ENCODE measurements at places on chromosomes 11 and 22. TPM values are rescaled to one million over a fixed set of nuclear protein-coding genes. Genes with fewer than 3 reads are reported as not detected.
A peak's percentile ranks its signal among the peaks of the same experiment; 100 is the strongest.

DNA sequence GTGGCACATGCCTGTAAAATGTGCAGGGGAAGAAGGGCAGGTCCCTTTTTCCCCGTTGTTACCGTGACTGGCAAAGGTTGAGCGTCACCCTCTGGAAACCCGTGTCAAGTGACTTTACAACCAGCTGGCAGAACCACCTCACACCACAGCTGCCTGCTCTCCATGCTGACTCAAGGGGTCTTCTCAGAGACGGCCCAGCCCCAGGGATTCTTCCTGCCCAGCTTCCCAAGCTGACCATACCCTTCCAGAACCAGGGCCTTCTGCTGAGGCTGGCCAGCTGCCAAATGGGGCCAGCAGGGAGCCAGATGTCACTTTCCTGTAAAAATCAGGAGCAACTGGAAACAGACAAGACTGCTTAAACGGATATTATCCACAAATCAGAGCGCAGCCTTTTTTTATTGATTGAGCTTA is 6.3 kb downstream of the PC start:
- H3K4me3 ChIP-seq = no peak overlapping the region
- H3K36me3 ChIP-seq = no peaks in the 10 kb centered on the region
- no peaks in the 10 kb centered on the region for H3K27me3 ChIP-seq
- no peaks in the 10 kb centered on the region for H3K4me1 ChIP-seq
- no peak for DNase-seq
- no peak overlapping the region for H3K27ac ChIP-seq

GRCh38 chr22:23715806-23716375 is 25.1 kb downstream of the RGL4 start:
- H3K36me3 ChIP-seq = peaks cover 9% of the 10 kb centered on the region
- H3K4me3 ChIP-seq = peak overlapping the region; percentile 71
- H3K27me3 ChIP-seq = no peaks in the 10 kb centered on the region
- peak overlapping the region; percentile 2 for H3K27ac ChIP-seq
- DNase-seq = no peak
- H3K4me1 ChIP-seq = peaks cover 10% of the 10 kb centered on the region

DNA sequence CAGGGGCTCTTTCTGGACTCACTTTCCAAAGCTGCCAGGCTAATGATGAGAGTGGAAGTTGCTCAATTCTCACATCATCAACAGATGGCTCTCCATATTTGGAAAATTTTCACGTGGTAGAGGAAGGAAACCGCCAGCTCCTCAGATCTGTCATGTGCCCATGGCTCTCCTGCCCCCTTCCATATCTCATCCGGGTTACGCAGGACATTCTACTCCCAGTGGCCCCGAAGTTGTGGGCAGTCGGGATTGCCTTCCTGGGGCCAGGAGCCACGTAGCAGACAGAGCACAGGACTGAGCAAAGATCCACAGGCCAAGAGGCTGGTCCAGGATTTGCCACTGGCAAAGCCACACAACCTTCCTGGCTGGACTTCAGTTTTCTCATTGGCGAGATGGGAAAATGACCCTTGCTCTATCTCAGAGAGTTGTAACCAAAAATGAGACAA is 38.8 kb downstream of the RPUSD4 start:
- H3K27me3 ChIP-seq = no peaks in the 10 kb centered on the region
- H3K36me3 ChIP-seq = no peaks in the 10 kb centered on the region
- H3K4me1 ChIP-seq = no peaks in the 10 kb centered on the region
- H3K27ac ChIP-seq = no peak overlapping the region
- no peak overlapping the region for H3K4me3 ChIP-seq

DNA sequence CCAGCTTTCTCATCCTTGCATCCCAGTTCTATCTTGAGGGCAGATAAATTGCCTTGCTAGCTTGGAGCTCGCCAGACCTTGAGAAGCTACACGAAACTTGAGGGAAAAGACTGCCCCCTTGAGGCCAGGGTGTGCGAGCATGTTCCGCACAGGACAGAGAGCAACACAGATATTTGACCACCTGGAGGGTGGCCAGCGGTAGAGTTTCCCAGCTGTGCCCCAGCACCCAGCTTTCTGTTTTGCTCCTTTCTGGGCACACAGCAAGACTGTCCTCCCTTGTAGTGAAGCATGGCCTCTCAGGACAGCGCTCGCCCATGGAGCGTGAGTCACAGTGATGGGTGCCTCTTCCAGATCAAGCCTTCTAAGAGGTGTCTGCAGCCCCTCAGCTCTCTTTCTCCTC is 23.5 kb downstream of the SPATA19 start:
- no peak overlapping the region for H3K4me3 ChIP-seq
- no peak for DNase-seq
- no peaks in the 10 kb centered on the region for H3K27me3 ChIP-seq
- H3K36me3 ChIP-seq = no peaks in the 10 kb centered on the region
- no peak overlapping the region for H3K27ac ChIP-seq

The POTEH gene
- not detected for total RNA-seq

The RFPL1 gene
- total RNA-seq = 0.24 TPM

The OR2AG2 gene
- not detected for total RNA-seq

The CARD10 gene
- total RNA-seq = not detected

The TANGO2 gene
- total RNA-seq = 41.1 TPM
